ENCODE measurements at places on chromosomes 12 and 14. TPM values are rescaled to one million over a fixed set of nuclear protein-coding genes. Genes with fewer than 3 reads are reported as not detected.
A peak's percentile ranks its signal among the peaks of the same experiment; 100 is the strongest.

Gene NFE2
- total RNA-seq, result 1.5 TPM

Gene AKAP3
- total RNA-seq, result 1.3 TPM

Gene RASSF9
- 0.04 TPM for total RNA-seq

Gene PLEK2
- total RNA-seq, result not detected

Gene PAX9
- not detected for total RNA-seq

- DNase-seq, result peak; percentile 91
Observed at GRCh38 chr12:26126340-26127284, 1.8 kb upstream of the BHLHE41 start.

DNA sequence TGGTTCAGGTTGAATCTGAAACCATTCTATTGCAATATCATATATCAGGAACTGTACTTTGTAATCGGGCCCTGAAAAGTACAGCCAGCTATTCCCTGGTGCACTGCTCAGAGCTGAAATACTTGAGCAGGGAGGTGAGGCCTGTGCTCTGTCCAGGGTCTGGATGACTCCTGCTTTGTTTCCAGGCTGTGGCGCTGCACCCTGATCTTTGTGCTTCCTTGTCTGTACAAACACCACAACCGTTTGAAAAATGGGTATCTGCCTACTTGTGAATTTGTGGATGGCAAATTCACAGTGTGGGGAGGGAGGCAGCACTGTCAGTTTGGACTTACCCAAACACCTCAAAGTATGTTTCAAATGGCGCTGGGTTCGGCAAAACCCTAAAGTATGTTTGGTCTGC is 155.4 kb upstream of the FAR2 start:
- no peak for DNase-seq

DNA sequence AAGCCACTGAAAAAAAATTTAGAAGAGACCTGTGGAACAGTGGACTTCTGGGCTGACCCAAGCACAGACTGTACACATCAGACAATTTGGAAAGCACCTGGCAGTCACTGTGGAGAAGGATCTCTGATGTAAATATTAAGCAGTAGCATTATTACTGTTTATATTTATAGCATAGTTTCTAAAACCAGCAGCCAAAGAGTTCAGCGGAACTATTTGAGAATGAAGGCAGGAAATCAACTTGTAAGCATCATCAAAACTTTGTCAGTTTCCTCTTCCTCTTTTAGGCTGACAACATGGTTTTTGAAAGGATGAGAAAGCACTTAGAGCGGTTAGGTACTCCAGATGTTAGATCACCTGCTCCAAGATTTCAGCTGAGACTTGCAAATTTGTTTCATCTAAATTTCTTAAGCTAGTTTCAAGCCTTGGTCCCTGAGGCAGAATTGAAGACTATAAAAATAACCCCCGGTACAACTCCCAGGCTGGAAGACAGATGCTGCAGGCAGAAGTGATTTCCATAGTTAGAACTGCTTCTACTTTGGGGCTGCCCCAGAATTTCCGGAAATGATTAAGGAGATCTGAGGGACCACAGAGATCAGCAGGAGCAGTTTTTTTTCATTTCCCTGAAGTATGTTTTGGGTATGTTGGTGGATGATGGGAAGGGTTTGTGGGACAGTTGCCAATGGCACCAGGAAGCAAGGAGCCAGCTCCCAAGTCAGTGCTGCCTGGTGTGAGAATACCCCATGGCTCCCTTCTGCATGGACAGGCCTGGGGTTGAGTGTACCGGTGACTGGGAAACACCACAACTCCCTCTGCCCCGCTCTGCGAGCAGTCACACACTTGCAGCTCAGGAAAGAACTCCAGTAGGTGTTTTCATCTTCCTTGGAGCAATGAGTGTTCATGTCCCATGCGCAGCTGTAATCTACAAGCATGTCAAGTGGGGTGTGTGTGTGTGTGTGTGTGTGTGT is 354.5 kb downstream of the NUAK1 start:
- DNase-seq, result no peak

GRCh38 chr14:66445936-66446335 is 40.2 kb upstream of the CCDC196 start:
- no peak for DNase-seq

DNA sequence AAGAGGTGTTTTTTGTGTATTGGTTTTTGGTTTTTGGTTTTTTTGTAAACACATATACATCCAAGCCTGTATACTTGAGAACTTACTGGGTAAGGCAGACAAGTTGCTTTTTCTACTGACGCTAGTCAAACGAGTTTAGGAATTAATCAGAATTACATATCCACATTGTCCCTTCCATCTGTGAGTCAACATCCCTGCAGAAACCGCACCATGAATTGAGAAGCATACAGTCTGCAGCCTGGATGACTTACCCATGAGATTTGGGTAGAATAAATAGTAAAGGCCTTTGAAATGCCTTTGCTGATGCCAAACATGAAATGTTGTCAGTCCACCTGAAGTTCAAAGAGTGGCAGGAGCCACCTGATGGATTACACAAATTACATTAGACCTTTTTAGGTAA is 21.4 kb upstream of the C12orf42 start:
- no peak for DNase-seq

DNA sequence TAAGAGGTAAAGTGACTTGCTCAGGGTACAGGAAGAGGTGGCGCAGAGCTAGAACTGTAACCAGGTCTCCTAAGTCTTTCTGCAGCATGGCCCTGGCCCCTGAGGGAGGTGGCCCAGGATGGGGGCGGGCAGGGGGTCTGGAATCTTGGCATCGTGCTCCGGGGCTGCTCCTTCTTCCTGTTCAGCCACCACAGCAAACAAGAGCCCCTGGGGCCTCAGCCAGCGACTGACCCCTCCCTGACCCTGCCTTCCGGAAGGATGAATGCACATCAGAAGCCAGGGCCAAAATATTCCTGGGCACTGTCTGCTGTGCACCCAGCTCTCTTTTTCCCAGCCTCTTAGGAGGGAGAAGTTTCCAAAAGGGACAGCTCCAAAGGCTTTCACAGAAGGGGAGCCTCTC is 242.8 kb downstream of the DPF3 start:
- DNase-seq, result no peak
